ENCODE measurements at places on chromosomes 12 and 14.
A peak's percentile ranks its signal among the peaks of the same experiment; 100 is the strongest.

DNA sequence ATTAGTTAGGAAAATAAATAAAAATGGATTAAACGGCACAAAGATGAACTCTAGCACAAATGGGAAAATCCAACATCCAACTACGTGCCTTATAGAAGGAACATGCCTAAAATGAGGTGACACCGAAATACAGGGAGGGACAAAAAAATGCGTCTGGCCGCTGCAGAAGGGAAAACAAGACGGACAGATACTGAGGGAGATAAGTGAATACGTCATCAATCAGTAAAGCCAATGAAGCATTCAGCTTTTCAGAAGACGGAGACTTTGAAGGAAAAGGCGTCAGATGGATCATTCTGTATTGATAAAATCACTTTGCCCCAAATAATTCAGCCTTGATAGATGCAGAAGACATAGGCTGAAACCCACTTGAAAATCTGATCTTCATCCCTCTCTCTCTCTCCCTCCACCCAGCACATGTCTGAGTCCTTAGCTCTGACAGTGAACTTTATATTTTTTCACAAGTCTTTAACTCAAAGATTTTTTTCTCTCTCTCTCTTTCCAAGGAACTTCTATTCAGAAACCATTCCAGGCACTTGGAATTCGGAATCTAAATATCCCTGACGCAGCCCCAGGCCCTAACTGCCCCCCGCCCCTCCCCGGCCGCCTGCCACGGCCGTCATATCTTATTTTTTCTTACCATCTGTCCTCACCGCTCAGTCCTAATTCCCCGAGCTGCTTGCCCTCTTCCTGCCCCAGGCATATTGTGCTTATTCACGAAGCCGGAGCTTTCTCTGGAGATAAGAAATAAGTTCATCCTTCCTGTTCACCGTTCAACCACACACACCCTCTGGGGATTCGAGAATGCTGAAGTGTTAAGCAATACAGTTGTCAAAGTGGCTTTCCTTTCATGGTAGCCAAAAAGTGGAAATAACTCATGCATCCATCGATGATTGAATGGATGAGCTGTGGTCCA, 35.5 kb upstream of the RFLNA start:
- DNase-seq: no peak

DNA sequence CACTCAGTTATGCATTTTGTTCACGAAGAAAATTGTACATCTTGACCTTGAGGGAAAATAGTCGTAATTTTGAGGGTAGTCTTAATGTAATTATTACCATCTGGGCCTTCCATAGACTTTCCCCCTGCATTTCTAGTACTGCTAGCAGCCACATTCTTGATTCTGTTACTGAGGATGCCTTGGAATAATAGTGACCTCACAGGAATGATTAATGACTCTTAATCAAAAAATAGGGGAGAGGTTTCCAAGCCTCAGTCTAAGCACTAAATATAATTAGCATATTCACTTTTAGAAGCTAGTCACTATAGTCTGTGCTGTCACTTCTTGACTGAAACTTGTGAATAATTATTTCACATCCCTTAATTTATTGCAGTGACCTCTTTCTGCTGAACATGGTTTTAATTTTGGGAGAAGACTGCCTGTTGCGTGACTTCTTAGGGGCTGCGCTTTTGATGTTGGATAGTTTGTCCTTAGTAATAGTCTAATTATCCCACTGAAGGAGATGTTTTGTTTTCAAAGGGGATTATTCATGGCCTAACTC, 400.5 kb downstream of the ADAMTS20 start:
- DNase-seq: peak; percentile 26

GRCh38 chr12:108622921-108623514, 10.7 kb downstream of the SELPLG start:
- no peak for DNase-seq

DNA sequence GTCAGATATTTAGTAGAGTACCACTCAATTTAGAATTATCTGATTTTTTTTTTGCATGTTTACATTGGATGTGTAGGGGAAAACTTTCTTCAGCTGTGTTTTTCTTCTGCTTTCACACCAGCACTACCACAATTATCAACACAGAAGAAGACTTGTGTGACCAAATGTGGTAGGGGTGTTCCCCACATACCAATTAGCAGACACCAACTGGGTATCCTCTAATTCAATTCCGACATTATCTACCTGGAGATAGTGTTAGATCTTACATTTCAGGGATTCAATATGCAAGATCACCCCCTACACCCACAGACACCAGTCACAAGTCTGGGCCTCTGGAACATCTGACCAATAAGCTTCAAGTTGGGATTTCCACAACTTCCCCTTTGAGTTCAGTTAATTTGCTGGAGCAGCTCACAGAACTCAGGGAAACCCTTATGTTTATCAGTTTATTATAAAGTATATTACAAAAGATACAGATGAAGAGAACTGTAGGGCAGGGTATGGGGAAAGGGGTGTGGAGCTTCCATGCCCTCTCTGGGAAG, 4.1 kb upstream of the KLRG1 start:
- DNase-seq: no peak

GRCh38 chr14:50835280-50835679, 4.3 kb upstream of the NIN start:
- DNase-seq: no peak

- DNase-seq: no peak
These were observed 167.0 kb upstream of the FKBP4 start for GRCh38 chr12:2627835-2628191.

- no peak for DNase-seq
These were observed 60.6 kb downstream of the MYRFL start for GRCh38 chr12:69885658-69886057.

GRCh38 chr12:805022-805632, 52.7 kb downstream of the WNK1 start:
- no peak for DNase-seq

DNA sequence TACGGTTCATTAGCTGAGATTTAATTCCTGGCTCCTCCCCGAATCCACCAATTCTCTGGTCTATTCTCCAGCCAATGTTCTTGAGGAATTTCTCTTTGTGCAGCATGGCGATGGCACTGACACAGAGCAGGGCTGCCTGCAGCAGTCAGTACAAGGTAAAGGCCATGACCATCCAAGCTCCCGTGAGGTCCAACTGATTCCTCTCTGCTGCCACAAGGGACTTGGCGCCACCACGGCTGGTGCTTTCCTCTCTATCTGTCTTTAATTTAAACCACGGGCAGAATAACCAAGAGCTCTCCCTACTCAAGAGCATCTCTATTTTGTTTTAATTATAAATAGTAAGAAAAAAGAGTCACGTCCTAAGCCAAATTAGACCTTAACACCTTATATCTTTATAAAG, 12.1 kb downstream of the TMEM116 start:
- no peak for DNase-seq

DNA sequence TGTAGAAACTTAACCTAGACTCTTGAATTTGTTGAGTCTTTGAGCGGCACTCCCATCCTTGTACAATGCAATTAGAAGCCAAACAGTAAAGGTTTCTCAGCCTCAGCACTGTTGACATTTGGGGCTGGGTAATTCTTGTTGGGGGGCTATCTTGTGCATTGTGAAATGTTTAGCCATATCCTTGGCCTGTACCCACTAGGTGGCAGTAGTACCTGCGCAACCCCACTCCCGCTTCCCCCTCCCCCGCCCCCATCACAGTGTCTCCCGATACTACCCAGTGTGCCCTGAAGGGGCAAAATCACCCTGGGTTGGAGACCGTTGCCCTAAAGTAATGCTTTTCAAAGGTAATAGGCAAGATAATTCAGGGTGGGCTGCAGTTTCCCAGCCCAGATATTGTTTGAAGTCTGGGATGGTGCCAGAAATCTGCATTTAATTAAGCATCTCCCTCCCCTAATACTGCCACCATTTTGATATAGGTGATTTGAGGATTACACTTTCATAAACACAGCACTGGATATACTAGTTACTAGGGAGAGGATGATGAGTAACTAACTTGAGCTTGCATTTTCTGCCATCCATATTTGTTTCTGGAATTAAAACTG, 1.8 kb downstream of the COX6A1 start:
- DNase-seq: peak; percentile 12
